ENCODE measurements at places on chromosomes 3 and 15.

GRCh38 chr3:151896246-151897012, 23.0 kb downstream of the SUCNR1 start:
- no peak for DNase-seq

GRCh38 chr15:69185706-69186105, 25.3 kb downstream of the GLCE start:
- no peak for DNase-seq

GRCh38 chr15:84603630-84604379, 3.0 kb downstream of the ZSCAN2 start:
- no peak for DNase-seq

DNA sequence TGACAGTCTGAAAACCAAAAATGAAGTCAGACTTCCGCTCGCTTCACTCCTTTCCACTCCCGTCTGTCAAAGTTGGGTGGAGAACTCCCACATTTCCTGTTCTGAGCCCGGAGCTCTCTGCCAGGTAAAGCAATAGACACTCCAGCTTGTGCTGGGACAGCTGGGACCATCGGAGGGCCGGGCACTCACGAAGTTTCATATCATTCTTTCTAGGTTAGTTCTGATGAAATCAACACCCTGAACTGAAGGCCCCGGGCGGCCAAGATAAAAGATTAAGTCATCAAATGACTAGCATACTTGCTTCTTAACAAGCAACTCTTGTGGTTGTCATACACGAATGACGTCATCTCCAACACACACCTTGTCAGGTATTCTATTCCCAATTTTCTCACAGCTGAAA, 42.1 kb downstream of the MAGI1 start:
- DNase-seq, result no peak

- DNase-seq, result no peak
These were observed 72.4 kb upstream of the TRPM1 start for GRCh38 chr15:31173790-31174450.

GRCh38 chr3:52782412-52783210, 5.2 kb downstream of the ITIH1 start:
- no peak for DNase-seq

- DNase-seq, result no peak
These were observed 477.6 kb downstream of the RAP2B start for GRCh38 chr3:153639631-153640030.

DNA sequence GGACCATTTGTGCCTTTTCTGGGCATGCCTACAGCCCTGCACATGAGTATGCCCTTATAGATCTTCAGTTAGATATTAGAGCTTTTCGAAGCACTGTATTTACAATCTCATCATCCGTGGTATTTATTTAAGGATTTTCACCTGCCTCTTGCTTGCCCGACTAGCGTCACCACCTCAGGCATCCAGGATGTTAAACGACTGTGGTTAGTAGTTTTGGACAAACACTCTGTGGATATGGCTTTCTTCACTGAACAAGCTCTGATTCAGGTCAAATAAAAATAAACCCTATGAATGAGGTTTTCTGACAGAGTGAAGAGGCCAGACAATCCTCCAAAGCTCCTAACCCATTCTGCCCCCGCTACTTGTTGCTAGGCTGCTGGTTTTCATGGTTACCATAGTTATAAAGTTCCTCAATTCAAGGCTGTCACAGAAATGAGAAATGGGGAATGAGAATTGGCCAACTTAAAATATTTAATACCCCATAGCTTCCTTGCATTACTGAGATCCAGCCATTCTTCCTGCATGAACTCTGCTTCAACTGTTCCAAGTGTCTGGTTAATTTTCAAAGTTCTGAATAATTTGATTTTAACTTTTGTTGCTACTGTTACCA, 440.1 kb downstream of the GABRG3 start:
- no peak for DNase-seq

DNA sequence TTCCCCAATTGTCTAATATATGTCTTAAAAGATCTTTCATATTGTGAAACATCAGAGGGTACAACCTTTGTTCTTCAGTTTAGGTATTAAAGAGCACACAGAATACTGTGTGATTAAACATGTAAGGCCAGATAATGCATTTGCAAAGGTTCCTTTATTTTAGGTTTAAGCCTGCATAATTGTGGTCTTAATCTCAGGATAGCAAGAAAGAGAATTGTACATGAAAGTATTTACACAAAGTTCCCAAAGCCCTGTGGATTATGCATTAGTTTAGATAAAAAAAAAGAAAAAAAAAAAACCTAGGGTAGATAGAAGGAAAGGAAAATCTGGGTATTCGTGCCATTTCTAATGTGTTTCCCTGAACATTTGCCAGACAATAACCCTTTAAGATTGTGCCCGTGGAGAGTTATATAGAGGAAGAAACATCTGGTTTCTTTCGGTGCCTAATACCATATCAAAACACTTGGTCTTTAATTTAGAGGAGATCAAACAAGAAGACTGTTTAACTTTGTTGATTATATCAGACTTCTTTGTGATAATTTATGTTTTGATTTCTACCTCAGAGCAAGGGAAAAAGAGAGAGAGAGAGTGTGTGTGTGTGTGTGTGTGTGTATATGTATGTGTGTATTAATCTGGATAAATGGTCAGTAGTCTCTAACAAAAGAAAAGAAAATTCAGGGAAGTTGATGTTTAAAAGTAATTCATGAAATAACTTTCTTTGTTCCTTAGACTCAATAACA, 139.6 kb upstream of the CGNL1 start:
- DNase-seq, result no peak

GRCh38 chr15:65180167-65180566, 5.0 kb downstream of the CLPX start:
- DNase-seq, result no peak

DNA sequence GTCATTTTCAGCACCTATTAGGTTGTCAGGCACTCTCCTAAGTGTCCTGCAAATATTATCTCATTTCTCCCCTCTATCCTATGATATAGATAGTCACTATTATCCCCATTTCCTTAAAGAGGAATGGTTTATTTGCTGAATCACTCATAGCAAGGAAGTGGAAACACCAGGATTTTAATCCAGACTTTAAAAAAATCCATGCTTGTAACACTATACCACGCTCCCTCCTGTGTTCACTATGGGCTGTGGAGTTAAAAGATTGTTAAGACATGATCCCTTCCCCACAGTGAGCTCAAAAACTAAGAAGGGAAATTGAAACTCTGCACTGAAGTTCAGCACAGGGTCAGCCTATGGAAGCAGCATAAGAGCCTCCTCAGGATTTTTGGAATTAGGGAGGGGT, 60.2 kb downstream of the TMEM39A start:
- no peak for DNase-seq

DNA sequence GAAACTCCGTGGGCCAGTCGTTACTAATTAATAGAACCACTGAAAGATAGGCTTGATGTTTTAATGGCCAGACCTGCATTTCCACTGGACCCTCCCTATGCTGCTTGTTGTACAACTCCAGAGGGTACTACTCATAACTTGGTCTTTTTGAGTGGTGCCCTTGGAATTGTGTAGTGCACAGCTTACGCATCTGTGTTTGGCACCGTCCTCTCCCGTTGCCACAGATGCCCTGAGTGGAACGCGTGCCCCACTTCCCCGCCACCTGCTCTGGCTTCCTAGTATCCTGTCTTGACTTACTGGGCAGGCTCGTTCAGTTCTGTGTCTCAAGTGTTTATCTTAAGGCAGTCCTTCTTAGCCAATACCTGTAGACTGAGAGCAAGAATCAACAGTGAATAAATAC, 78.7 kb downstream of the USP13 start:
- no peak for DNase-seq

GRCh38 chr3:75144406-75144805, 519.7 kb upstream of the FRG2C start:
- no peak for DNase-seq

GRCh38 chr3:97927704-97928103, 44.5 kb downstream of the RIOX2 start:
- no peak for DNase-seq

DNA sequence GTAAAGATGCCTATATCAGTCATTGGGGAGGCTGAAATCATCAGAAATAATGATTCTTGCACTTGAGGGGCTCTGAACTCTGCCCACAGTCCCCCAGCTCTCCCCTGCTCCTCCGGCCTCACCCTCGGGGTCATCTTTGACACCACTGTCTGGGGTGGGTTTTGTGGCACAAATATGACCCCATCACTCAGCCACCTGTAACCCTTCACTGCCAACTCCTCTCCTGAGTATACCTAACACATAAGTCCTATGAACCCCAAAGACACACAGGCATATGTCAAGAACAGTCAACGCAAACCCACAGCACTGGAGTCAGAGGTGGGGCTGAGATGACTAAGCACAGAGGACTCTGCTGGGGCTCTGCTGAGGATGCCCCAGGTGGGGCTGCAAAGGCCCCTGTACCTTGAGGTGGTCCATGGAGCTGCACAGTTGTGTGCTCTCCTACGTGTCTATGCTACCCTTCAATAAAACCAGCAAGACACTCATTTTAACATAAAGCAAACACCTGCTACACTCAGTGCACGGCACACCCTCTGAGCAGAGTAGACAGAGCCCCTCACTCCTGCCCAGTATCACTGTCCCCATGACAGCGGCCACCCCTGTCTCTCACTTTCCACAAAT, 29.9 kb downstream of the SLC41A3 start:
- DNase-seq, result no peak

DNA sequence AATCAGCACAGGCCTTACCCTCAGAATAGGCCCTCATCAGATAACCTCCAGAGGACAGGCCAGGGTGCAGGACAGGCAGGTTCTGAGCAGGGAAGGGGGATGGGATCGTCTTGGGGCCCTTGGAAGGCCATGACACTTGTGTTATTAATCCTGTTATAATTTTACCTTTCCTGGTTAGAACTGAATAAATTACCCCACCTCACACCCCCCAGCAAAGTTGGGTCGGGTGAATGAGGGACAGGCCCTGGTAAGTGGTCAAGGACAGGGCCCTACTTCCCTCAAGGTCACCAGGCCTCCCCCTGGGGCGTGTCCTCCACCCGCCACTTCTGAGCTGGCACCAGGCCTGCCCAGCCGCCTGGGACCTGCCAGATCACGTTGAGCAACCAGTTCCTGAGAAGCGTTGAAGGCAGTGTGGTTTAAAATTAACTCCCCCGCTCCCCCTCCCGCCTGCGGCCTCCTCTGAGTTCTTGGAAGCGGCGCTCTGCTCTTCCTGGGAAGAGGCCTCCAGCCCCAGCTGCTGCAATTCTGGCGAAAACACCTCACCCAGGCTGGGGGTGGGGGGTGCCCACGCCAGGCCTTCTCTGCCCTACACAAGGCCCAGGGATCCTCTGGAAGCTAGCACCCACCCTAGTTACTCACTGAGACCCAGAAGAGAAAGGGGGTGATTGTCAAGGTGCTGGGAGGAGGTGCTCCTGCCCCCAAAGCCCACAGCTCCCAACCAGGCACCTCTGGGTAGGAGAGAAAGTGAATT, 10.6 kb downstream of the CISH start:
- DNase-seq, result no peak

DNA sequence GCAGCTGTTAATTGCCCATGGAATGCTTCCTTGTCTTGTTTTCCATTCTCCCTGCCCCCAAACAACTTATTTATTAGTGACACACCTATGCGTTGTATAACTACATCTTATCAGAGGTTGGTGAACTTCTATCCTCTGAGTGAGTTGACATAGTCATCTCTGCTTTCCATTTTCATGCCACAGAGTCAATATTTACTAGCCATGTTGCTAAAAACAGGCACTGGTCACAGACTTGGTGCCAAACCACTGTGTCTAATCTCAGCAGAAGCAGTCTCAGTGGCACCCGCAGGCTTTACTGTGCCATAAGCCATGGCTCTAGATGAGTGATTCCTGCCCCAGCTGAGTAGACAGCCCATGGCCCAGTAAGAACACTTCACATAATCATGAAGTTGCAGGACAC, 26.5 kb downstream of the DAPK2 start:
- no peak for DNase-seq

GRCh38 chr3:123893012-123893411, 8.9 kb upstream of the MYLK start:
- DNase-seq, result no peak

DNA sequence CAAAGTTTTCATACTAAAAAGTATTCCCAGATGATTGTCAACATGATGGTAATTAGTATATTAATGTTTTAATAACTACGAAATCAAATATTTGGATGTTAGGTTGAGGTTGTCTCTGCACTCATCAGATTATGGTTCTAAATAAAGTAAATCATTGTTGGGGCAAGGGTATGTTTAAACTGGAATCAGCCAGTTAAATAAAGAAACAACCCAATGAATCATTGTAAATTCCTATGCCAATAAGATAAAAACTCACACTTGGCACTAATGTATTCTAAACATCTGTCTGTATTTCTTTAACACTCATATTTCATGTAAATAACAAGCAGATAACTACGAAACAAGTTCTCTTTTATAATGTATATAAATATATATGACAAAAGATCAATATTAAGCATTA, 92.7 kb downstream of the PEAK1 start:
- no peak for DNase-seq

DNA sequence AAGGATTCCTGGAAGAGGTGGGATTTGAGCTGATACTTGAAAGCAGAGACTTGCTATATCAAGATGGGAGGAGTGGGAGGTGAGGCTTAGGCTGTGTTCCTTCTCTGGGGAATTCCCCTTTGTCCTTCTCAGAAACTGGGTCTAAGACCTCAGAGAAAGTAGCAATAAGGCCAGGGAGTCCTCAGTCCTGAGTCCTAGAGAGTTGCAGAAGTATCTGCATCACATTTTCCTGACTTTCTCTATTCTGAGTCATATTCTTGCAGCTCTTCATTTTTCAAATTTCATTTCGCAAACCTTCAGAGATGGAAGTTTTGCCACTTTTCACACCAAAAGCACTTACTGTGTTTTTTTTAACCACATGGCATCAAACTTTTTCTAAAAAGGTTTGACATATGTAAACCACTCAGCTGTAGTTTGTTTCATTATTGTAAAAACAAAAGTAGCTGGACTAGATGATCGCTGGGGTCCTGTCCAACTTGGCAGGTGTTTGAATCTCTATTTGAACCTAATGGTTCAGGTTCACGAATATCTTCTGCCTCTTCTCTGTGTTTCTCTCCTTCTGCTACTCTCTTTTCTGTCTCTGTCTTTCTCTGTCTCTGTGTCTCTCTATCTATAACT, 21.3 kb downstream of the COLQ start:
- DNase-seq, result no peak

DNA sequence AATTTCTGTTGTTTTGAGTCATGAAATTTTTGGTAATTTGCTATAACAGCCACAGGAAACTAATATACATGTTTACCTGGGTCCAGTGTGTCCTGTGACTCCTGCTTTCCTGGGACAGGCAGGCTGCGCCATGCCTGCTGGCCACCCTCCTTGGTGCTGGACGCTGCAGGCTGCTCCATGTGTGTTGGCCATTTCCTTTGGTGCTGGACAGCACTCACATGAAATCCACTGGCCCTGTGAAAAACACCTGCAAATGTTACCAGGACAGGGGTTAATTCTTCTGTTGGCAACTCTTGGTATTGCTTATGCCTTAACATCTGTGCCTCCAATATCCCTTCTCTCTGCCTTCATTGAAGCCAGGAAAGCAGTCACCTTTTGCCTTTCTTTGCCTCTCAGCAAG, 86.9 kb upstream of the ATP10A start:
- no peak for DNase-seq

- no peak for DNase-seq
These were observed 459.4 kb upstream of the TGFBR2 start for GRCh38 chr3:30146978-30147377.

- no peak for DNase-seq
These were observed 242.5 kb upstream of the TBL1XR1 start for GRCh38 chr3:177439694-177440269.

- DNase-seq, result no peak
These were observed 66.5 kb downstream of the LEKR1 start for GRCh38 chr3:156892701-156893100.

- DNase-seq, result no peak
These were observed 65.9 kb upstream of the ARHGEF3 start for GRCh38 chr3:56867671-56868070.

GRCh38 chr3:30614943-30615342, 8.5 kb downstream of the TGFBR2 start:
- no peak for DNase-seq

All from esophagus squamous epithelium (tissue), 5 donors.